ENCODE measurements at places on chromosomes 7 and 10. TPM values are rescaled to one million over a fixed set of nuclear protein-coding genes. Genes with fewer than 3 reads are reported as not detected.
A peak's percentile ranks its signal among the peaks of the same experiment; 100 is the strongest.

- no peaks in the 10 kb centered on the region for H3K36me3 ChIP-seq
- no peaks in the 10 kb centered on the region for H3K27me3 ChIP-seq
- peak; percentile 73 for DNase-seq
These were observed 6.0 kb upstream of the SLC29A3 start for GRCh38 chr10:71312811-71313789.

The CYP3A5 gene
- 12.4 TPM for total RNA-seq

DNA sequence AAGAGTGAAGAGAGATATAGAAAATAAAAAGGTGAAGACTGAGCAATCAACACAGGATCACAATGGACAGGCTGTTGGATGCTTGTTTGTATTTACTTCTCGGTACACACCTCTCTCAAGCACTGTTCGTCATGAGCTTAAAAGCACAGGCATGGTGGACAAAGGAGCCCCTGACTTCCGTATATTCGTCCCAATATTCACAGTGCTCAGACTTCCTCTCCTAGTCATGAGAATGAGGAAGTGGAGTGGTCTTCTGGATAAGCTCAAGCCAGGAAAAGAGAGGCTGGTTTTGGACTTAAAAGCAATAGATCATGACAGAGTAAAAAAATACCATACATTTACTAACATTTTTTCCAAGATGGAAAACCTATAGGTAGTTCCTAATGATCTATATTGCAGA lies 172.5 kb downstream of the SORCS1 start:
- no peak for DNase-seq
- no peaks in the 10 kb centered on the region for H3K27me3 ChIP-seq

DNA sequence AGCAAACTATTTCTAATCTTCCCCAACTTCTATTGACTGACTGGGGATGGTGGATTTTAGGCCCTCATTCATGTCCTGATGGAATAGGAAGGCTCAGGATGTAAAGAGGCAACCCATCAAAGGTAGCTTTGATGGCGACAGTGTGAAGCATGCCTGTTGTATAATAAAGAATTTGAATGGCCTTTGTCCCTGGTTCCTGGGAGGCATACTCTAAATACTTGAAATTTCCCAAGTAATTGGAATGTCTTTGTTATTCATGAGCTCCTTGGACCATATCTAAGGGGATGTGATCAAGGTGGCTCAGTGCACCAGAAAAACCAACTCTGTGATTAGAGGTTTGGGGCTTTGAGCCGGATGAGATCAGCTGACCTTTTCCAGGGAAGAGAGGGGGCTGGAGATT lies 264.5 kb upstream of the NEBL start:
- H3K4me1 ChIP-seq, result no peaks in the 10 kb centered on the region
- H3K27me3 ChIP-seq, result no peaks in the 10 kb centered on the region
- H3K4me3 ChIP-seq, result no peak overlapping the region
- H3K27ac ChIP-seq, result no peak overlapping the region
- H3K36me3 ChIP-seq, result no peaks in the 10 kb centered on the region

- H3K4me3 ChIP-seq, result no peak overlapping the region
- H3K27ac ChIP-seq, result peak overlapping the region; percentile 91
- DNase-seq, result peak; percentile 90
- peaks cover 30% of the 10 kb centered on the region for H3K4me1 ChIP-seq
- no peaks in the 10 kb centered on the region for H3K36me3 ChIP-seq
These were observed 48.8 kb upstream of the SMNDC1 start for GRCh38 chr10:110353244-110354119.

DNA sequence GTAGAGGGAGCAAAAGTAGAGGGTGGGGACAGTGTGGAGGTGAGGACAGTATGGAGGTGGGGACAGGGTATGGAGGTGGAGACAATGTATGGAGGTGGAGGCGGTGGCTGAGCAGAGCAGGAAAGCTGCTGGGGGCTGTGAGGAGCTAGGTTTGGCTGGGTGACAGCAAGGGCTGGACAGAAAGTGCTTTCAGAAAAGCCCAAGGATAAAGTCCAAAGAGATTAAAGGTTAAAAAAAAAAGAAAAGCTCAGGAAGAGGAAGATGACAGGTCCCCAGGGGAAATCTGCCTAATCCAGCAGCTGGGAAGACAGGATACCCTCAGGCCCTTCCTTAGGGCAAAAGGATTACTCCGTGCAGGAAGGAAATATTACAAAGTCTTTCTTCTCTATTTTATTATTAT lies 32.1 kb upstream of the PFKFB3 start:
- H3K4me1 ChIP-seq, result peaks cover 6% of the 10 kb centered on the region
- H3K4me3 ChIP-seq, result no peak overlapping the region
- DNase-seq, result no peak
- no peak overlapping the region for H3K27ac ChIP-seq
- no peaks in the 10 kb centered on the region for H3K27me3 ChIP-seq

DNA sequence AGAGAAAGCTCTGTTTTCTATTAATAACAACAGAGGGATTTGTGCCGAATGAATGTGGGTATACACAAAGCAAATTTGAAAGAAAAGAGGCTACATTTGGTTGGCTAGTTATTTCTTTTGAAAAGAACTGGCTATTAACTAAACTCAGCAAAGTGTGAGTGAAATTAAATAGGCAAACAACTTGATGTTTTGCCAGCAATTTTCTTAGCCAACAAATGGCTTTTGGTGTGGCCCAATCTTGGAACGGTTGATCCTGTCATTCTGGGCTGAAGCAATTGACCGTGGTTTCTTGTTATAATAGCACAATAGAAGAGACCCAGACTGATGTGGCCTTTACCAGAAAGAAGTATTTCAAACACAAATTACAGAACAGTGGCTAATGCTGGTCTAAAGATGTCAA lies 898.6 kb downstream of the KCNMA1 start:
- no peak for DNase-seq
- H3K4me3 ChIP-seq, result no peak overlapping the region
- no peaks in the 10 kb centered on the region for H3K27me3 ChIP-seq
- no peak overlapping the region for H3K27ac ChIP-seq
- no peaks in the 10 kb centered on the region for H3K36me3 ChIP-seq

DNA sequence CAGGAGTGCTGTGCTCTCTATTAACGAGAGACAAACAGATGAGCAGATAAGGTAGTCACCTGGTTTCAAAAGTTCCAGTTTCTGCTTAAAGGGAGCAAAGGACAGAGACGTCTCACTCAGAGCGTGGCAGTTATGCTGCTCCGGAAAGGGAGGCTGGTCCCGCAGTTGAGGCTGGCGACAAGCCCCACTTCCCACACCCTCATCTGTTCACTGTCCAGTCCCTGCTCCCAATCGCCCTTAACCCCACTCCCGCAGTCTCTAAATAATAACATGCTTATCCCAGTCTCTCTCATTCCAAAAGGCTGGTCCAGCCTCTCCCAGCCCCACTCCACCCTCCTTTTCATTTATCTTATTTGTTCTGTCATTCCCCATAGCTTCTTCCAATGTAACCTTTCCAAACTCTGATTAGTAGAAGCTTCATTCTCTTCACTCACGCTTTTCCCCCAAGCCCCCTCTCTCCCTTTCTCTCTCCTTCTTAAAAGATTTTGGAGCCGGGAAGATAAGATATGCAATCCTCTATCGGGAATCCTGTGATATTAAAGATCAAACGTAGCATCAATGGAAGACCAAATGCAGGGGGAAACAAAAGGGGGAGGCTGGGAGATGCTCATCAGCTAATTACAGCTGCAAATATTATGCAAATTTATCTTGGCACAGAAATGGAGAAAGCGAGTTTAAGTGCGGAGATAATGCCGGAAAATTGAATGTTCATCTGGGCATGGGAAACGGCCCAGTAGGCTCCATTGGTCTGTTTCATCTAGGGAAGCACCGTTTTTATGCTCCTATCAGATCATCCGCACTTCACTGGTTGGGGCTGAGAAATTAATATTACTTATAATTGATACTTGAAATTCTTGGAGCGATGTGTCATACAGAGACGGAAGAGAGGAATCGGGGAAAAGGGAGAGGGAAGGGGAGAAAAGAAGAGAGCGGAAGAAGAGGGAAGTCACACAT lies 16.3 kb upstream of the GATA3 start:
- no peaks in the 10 kb centered on the region for H3K4me1 ChIP-seq
- H3K4me3 ChIP-seq, result no peak overlapping the region
- H3K27me3 ChIP-seq, result peaks cover 84% of the 10 kb centered on the region
- H3K27ac ChIP-seq, result no peak overlapping the region
- DNase-seq, result no peak
- H3K36me3 ChIP-seq, result no peaks in the 10 kb centered on the region

The TIAL1 gene
- total RNA-seq, result 38.5 TPM

The ADAM12 gene
- total RNA-seq, result 33.9 TPM

- no peaks in the 10 kb centered on the region for H3K36me3 ChIP-seq
- no peak for DNase-seq
- no peak overlapping the region for H3K27ac ChIP-seq
- H3K4me1 ChIP-seq, result no peaks in the 10 kb centered on the region
- H3K4me3 ChIP-seq, result no peak overlapping the region
These were observed 358.1 kb upstream of the TPK1 start for GRCh38 chr7:145193951-145194350.

The RBP3 gene
- total RNA-seq, result not detected

DNA sequence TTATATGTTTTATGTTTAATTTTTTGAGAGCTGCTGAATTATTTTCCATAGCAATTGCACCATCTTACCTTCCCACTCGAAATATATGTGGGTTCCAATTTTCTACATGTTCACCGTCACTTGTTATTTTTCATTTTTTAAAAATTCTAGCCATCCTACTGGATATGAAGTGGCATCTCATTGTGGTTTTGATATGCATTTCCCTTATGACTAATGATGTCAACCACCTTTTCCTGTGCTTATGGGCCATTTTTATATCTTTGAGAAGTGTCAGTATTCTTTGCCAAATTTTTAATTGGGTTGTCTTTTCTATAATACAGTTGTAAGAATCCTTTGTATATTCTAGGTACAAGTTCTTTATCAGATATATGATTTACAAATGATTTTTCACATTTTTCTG lies 27.8 kb downstream of the NHLRC2 start:
- H3K27ac ChIP-seq, result no peak overlapping the region
- H3K4me1 ChIP-seq, result no peaks in the 10 kb centered on the region
- no peaks in the 10 kb centered on the region for H3K27me3 ChIP-seq
- no peak overlapping the region for H3K4me3 ChIP-seq
- no peaks in the 10 kb centered on the region for H3K36me3 ChIP-seq

The ENTPD1 gene
- total RNA-seq, result 3.3 TPM

DNA sequence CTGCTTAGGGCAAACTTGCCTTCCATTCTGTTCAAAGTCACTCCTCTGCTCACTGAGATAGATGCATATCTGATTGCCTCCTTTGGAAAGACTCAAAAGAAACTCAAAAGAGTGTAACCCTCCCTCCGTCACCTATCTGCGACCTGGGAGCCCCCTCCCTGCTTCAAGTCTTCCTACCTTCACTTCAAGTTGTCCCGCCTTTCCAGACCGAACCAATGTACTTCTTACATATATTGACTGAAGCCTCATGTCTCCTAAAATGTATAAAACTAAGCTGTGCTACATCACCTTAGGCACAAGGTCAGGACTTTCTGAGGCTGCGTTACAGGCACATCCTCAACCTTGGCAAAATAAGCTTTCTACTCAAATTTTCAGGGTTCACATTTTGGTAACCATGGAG lies 77.4 kb upstream of the C1GALT1 start:
- no peaks in the 10 kb centered on the region for H3K4me1 ChIP-seq
- H3K27ac ChIP-seq, result no peak overlapping the region
- H3K4me3 ChIP-seq, result no peak overlapping the region
- H3K27me3 ChIP-seq, result no peaks in the 10 kb centered on the region
- H3K36me3 ChIP-seq, result no peaks in the 10 kb centered on the region

- H3K27ac ChIP-seq, result peak overlapping the region; percentile 31
- no peaks in the 10 kb centered on the region for H3K36me3 ChIP-seq
- H3K4me1 ChIP-seq, result peaks cover 3% of the 10 kb centered on the region
- peak; percentile 78 for DNase-seq
These were observed 4.8 kb downstream of the BTRC start for GRCh38 chr10:101358706-101359300.

GRCh38 chr7:23888958-23889357 lies 178.9 kb downstream of the STK31 start:
- DNase-seq, result no peak
- H3K4me1 ChIP-seq, result no peaks in the 10 kb centered on the region
- H3K27ac ChIP-seq, result no peak overlapping the region
- no peaks in the 10 kb centered on the region for H3K27me3 ChIP-seq
- no peaks in the 10 kb centered on the region for H3K36me3 ChIP-seq
- no peak overlapping the region for H3K4me3 ChIP-seq

The KLF14 gene
- under 0.01 TPM for total RNA-seq

- peaks cover 8% of the 10 kb centered on the region for H3K27me3 ChIP-seq
- H3K4me3 ChIP-seq, result no peak overlapping the region
- H3K36me3 ChIP-seq, result no peaks in the 10 kb centered on the region
These were observed 61.9 kb downstream of the SYPL1 start for GRCh38 chr7:106050002-106050745.

The PON3 gene
- under 0.01 TPM for total RNA-seq

DNA sequence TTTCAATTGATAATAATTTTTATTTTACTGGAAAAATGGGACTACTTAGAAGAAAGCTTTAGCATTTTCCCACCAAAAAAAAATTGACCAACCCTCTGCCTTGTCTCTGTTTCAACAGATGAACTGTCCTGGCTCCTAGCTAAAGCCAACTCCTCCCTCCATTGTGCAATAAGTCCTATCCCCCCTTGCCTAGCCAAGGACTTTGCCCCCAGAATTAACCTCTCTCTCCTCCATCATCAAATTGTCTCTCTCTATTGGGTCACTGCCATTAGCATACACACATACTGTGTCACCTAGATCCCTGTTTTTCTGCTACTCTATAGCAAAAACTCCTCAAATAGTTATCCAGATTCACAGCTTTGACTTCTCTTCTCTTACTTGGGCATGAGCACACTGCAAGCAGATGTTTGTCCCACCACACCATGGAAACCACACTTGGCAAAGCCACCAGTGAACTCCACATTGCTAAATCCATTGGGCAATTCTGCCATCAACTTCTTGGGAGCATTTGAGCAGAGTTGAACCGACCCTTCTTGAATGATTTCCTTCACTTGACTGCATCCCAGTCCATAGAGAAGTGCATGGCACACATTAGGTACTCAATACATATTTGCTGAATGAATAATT lies 91.4 kb upstream of the NEBL start:
- no peaks in the 10 kb centered on the region for H3K36me3 ChIP-seq
- H3K27ac ChIP-seq, result no peak overlapping the region
- H3K4me1 ChIP-seq, result no peaks in the 10 kb centered on the region
- H3K4me3 ChIP-seq, result no peak overlapping the region
- DNase-seq, result no peak

DNA sequence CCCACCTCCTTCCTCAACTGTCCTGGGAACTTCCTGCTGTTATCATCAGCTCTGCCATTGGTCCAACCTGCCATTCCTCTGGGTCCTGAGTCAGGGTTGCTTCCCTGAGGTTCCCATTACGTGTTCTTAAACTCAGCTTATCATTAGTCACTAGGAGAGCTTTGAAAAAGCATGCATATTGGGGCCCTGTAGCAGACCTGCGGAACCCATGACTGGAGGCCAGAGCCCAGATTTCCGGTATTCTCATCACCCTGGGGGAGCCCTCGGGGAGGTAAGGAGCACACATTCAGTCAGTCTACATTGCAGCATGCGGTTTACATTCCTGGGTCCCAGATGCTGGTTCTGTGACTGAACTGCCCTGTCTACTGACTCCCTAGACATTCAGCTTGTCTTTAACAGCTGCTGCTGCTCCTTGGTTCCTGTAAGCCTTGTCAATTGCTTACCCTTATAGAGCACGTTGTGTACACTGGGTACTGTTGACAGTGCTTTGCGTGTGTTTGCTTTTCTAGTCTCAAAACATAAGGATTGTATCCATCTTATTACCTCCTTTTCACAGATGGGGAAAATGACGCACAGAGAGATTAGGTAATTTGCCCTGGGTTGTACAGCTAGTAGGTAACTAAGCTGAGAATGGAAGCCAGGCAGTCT lies 12.8 kb downstream of the CDHR3 start:
- H3K4me3 ChIP-seq, result no peak overlapping the region
- no peaks in the 10 kb centered on the region for H3K27me3 ChIP-seq
- H3K4me1 ChIP-seq, result no peaks in the 10 kb centered on the region
- peak overlapping the region; percentile 55 for H3K27ac ChIP-seq
- H3K36me3 ChIP-seq, result no peaks in the 10 kb centered on the region
- no peak for DNase-seq

All from fibroblast of lung (primary cell).